ENCODE measurements at places on chromosomes 3 and 15.

DNA sequence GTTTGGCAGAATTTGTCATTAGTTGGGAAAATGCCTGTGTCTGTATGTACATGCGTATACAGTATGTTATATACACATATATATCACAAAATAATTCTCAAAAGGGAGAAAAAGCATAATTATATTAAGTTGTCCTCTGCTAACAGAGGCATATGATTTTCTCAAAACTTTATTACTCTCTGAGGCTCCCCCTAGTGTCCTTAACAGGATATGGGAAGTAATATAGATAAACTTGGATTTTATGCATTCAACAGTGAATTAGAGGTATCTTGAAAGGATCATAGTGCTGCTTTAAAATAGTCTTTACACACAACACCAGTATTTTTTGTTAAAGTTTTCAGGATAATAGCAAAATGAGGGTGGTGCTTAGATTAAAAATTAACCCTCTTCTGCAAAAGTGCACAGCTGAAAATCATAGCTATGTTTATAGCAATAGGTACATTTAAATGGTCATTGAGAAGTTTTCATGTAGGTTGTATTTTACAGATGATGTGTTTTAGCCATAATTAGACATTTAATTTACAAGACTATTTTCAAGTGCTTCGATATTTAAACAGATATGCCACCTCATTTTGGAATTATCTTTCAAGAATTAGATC lies 454.0 kb upstream of the ROBO2 start:
- DNase-seq: peak; percentile 27

DNA sequence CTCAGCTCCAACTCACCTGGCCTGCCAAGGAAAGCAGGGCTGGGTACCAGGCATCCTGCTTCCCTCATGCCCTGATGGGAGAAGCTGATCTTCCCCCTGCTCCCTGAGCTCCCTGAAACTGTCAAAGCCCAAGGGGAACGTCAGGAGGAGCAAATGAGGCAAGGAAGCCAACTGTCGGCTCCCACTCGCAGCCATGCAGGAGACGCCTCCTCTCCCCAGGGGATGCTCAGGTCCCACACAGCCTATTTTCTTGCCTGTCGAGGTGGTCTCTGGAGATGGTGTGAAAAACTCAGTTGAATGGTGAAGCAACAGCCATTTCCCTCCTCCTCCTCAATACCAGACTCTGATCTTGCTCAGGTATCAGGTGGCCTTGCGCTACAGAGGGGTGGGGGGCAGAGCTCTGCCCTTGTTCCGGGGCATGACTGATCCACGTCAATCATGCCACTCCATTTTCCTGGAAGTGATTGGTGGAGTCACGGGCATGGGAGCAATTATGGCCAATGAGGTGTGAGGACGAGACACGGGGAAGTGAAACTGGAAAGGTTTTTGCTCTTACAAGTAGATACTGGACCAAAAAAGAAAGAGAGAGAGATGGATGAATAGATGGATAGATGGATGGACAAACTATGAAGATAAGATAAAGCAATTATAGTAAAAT lies 58.2 kb downstream of the SLC6A1 start:
- no peak for DNase-seq

GRCh38 chr15:100253640-100254039 lies 88.1 kb downstream of the ADAMTS17 start:
- no peak for DNase-seq

DNA sequence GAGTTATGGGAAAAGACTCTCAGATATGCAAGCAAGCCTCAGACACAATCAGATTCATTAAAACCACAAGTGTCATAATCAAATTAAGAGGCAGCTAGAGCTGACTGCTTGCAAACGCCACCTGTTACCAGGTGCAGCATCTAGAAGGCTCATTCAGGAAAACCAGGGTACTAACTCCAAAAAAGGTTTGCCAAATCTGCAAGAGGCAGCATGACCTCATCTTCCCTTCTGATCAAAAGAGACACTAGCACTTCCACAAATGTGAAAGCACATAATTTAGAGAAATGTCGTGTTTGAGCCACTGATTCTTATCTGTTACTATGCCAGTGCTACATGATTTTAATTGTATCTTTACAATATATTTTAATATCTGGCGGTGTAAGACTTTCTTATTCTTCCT lies 123.3 kb upstream of the NANOGP8 start:
- DNase-seq: no peak

All from A673 (cell line).